Retina (tissue), 1 donor: ENCODE measurements at places on chromosomes 4 and X.

DNA sequence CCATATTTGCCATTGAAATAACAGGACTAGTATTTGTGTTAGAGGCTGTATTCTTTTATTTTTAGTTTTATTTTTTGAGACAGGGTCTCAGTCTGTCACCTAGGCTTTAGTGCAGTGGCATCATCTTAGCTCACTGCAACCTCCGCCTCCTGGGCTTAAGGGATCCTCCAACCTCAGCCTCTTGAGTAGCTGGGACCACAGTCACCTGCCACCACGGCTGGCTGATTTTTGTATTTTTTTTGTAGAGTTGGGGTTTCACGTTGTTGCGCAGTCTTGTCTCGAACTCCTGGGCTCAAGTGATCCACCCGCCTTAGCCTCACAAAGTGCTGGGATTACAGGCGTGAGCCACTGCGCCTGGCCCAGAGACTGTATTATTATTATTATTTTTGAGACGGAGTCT, 15.3 kb downstream of the TMEM131L start:
- DNase-seq, result no peak

- no peak for DNase-seq
Measured at GRCh38 chrX:16544969-16545368, 105.0 kb upstream of the S100G start.

DNA sequence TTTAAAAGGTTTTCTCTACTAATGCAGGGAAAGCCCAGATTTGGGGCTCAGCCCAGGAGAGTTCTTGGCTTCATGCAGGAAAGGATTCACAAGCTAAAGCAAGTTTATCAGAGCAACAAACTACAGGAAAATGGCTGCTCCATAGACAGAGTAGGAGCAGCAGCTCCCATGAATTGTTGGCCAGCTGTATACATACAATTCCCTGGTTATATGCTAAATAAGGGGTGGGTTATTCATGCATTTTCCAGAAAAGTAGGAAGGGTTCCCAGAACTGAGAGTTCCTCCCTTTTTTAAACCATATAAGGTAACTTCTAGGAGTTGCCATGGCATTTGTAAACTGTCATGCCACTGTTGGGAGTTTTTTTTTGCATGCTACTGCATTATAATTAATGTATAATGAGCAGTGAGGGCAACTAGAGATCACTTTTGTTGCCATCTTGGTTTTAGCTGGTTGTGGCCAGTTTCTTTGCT, 2.6 kb downstream of the C4orf33 start:
- DNase-seq, result no peak

DNA sequence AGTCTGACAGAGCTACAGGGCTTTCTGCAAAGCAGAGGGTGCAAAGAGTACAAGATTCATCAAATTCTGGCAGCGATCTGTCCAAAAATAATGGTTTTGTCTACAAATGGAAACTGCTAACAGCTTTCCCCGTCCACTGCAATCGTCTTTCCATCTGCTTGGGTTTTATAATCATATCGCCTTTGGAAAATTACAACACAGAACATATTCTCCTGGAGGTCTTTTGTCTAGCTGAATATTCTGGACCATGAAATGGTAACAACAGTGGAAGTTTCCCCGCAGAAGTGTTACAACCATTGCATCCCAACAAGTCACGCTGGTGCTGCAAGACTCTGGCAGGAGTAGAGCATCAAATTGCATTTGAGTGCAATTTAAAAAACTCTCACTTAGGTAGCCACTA, 101.2 kb upstream of the BOD1L1 start:
- no peak for DNase-seq

DNA sequence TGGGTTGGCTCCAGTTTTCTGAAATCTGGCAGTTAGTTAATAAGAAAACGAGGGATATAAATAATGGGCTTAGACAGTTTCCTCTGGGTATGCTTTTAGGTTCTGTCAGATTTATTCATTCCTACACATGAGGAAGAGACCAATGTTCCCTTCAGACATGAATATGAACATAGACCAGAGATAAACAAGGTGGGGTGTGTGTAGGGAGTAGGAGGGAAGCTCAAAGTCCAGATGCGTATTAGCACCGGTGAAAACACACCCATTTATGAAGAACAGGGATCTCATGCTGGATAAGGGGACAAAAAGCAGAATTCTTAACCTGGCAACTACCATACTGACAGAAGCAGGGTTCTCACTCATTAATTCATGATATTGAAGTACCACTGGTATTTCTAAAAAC, 223.0 kb downstream of the SOWAHB start:
- DNase-seq, result no peak

- DNase-seq, result no peak
Measured at GRCh38 chrX:3451571-3451970, 105.1 kb upstream of the MXRA5 start.

DNA sequence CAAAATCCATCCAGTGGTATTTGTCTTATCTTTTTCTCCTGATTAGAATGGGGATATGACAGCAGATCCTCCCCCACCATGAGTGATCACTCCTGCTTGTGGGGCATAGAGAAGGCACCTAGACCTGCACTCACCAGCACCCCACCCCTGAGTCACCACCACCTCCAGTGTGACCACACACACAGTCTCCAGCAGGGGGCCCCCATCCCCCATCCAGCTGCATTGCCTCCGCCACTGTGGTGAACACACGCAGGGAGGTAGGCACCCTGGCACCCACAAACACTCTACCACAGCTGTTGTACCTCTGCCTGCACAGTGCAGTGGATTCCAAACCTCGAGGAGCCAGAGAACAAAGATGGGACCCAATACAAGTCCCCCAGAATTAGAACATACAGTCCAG, 9.0 kb upstream of the MAGEA8 start:
- no peak for DNase-seq

DNA sequence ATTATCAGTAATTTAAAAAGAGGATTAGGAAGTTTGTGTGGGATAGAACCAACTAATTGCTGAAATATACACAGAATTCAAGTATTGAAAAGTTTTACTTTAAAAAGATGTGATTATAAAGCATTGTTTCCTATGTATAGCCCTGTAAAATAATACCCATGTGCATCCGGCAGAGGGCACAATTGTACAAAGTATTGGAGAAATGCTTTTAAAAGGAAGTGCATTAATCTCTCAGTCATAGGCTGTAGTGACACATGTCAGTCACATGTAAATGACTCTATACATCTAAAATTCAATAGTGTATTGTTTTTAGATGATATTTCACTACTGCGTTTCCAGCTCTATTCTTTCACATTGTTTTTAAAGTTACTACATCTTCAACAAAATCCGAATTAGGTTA, 9.7 kb upstream of the GEMIN8 start:
- DNase-seq, result no peak

GRCh38 chr4:114606245-114606644, 7.6 kb downstream of the UGT8 start:
- DNase-seq, result no peak

- DNase-seq, result no peak
Measured at GRCh38 chr4:67883458-67883857, 344 bp downstream of the TMPRSS11D start.

DNA sequence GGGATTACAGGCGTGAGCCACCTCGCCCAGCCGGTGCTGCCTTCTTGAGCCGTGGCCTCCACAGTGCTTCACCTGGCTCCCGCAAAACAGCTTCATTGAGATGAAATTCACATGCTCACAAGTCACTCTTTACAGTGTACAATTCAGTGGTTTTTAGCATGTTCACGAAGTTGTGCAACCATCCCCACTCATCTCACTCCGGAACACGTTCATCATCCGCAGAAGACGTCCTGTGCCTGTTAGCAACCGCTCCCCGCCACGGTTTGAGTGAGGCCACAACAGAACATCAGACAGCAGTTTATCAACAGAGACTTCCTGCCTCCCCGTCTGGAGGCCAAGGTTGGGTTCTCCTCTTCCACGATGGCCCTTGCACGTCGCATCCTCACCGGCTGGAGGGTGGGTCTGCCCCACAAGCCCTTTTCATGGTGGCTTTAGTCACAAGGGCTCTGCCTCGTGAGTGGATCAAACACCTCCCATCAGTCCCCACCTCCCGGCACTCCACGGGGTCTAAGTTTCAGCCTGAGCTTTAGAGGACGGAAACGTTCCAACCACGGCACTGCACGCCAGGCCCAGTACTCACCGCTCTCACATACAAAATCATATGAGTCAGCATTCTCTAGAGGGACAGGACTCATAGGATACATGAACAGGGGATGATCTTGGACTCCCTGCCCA, 29.6 kb upstream of the SPON2 start:
- no peak for DNase-seq

- no peak for DNase-seq
Measured at GRCh38 chr4:10730019-10730418, 45.5 kb upstream of the CLNK start.

GRCh38 chr4:109820563-109820962, 5.0 kb downstream of the GAR1 start:
- DNase-seq, result no peak

- no peak for DNase-seq
Measured at GRCh38 chrX:121216641-121217374, 169.4 kb downstream of the GLUD2 start.

DNA sequence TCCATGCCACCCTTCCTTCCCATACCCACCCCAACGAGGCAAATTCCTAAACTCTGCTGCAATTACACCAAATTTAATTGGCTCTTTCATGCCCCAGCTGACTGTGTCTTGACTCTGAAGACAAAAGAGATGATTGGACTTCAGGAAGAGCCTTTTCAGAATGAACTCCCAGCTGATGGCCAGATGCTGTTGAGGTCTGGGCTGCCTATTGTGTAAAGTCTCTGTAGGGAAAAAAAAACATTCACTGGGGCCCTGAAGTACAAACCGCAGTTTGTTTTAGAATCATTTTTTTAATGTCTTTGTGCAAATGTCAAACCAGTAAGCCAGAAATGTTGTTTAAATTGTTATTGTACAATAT, 174.8 kb downstream of the HHIP start:
- peak; percentile 33 for DNase-seq

- DNase-seq, result peak; percentile 93
Measured at GRCh38 chr4:8010618-8011017, 71.0 kb upstream of the AFAP1 start.

- DNase-seq, result no peak
Measured at GRCh38 chrX:71917621-71918343, 7.1 kb downstream of the NHSL2 start.

DNA sequence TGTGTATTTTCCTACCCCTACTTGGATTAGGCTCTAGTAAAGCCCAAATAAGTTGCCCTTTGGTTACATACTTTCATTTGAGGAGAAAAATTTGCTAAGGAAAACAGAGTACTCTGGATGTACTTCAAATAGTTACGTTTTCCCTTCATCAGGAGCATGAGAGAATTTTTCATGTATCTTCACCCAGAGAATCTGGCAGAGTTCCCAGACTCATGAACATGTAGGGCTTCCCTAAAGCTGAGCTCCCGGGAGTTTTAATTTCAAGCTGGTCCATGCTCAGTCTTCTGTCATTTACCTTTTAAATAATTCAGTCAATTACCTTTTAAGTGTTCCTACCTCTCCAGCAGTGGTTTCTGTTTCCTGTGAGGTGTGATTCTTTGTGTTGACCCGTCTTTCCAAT, 367.5 kb upstream of the GRID2 start:
- DNase-seq, result no peak

- DNase-seq, result no peak
Measured at GRCh38 chrX:57270980-57271379, 15.5 kb upstream of the FAAH2 start.

DNA sequence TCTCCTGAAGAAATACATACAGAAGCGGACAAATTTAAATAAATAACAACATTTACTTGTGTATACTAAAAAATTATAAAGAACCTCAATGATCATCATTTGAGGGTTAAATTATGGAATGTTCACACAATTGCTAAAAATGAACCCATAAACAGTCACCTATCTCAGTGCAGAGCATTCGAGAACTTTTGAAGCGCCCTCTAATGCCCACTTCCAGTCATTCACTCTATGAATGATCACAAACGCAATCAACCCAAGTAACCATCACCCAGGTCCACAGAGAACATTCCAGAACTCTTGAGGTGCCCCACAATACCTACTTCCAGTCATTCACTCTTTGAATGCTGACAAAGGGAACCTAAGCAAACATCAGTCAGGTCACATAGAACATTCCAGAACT, 103.5 kb upstream of the PLAC1 start:
- DNase-seq, result no peak

DNA sequence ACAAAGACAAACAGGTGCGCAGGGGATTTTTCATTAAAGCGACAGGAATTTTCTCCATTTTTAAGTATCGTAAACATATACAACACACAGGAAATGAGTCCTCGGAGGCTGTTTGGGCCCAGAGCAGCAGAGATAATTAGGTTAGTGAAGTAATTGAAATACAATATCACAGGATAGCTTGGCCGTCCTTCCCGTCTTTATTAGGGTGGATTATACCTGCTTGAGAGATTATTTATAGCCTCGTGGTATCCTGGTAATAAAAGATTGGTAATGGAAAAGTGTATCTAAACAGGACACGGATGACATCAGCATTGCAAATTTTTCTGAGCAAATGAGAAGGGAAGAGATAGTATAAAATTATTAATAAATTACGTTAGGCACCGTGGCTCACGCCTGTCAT, 68.2 kb downstream of the CRLF2 start:
- DNase-seq, result no peak

DNA sequence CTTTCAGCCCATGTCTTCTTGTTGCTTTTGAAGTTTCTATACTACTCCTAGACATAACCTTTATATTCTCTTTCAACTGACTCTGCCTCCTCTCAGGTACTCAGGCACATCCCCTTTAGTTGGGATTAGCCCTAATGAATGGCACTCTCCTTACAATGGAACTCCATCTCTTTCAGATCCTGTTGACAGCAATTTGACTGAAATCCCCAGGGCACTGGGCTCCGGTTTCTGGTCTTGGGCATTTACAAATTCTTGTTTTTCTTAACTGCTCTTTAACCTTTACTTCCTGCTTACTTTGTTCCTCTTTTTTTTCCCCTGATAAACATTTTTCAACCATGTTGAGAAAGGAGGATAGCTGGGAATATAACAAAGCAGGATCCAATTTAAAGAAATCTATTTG, 68.9 kb downstream of the ENOX2 start:
- no peak for DNase-seq

- DNase-seq, result no peak
Measured at GRCh38 chrX:41026702-41027078, 58.6 kb upstream of the USP9X start.

- DNase-seq, result no peak
Measured at GRCh38 chr4:186886759-186887158, 163.1 kb upstream of the FAT1 start.

DNA sequence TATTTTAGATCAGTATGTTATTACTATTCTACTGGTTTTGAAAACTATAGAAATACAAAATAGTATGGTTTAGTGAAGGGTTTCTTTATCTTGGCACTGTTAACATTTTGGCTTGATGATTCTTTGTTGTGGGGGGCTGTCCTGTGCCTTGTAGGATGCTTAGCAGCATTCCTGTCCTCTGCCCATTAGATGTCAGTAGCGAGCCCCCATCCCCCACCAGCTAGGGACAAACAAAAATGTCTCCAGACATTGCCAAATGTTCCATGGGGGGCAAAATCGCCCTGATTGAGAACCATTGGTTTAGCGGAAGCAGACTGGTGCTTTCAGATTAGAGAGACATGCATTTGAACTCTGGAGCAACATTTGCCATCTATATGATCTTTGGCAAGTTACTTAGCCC, 23.3 kb downstream of the SPARCL1 start:
- DNase-seq, result no peak
